Stimulated activated CD4-positive, alpha-beta T cell treated with anti-CD3 and anti-CD28 coated beads, Interleukin-4, amount 100 ng/mL, for 4 hours (primary cell): ENCODE measurements at places on chromosomes 6 and 20.

GRCh38 chr6:53171605-53172467 lies 23.2 kb upstream of the GCM1 start:
- DNase-seq: peak; percentile 81

DNA sequence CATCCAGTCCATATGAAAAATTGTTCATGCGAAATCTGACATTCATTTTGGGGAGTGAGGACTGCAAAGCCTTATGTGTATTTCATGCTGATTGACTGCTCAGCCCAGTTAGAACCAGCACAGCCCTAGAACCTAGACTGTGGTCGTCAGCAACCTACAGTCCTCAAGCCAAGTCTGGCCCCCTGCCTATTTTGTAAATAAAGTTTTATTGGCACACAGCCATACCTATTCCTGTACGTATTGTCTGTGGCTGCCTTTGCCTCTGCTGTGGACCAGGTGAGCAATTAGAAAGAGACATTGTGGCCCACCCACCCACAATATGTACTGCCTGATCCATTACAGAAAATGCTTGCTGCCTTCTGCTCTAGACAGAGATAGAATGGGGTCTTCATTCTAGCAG lies 391.0 kb downstream of the TAF4 start:
- no peak for DNase-seq

DNA sequence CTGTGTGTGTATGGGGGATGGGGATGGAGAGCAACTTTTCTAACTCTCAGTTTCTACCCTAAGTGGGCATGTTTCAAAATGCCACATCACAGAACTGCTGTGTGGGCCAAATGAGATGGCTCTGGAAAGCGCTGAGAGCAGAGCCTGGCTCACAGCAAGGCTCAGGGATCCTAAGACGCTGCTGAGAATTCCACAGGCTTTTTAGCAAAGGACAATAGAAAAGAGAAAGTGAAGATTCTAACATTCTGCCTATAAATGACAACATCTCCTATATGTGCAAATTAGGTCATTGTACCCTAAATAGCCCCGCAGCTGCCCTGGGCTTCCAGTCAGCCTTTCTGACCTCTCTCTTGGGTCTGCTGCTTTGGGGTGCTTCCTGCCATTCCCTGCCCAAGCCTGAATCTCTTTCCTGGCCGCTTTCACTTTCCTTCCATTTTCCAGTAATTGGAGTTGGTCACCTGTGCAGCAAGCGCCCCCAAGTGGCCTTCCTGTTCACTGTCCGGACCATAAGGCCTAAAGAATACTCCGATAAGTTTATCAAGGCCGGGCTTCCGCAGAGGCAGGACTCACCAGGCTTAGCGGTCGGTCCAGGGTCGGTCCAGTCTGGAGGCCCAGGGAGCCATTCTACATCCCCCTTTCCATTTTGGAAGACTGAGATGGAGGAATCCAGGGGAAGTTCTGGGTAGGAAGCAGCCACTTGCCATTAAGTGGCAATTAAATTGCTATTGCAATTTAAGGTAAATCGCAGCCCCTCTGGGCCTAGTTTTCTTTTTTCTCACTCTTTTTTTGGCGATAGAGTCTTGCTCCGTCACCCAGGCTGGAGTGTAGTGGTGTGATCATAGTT lies 6.7 kb upstream of the DDR1 start:
- DNase-seq: peak; percentile 74

GRCh38 chr20:16732506-16733152 lies 2.8 kb downstream of the SNRPB2 start:
- no peak for DNase-seq

- DNase-seq: peak; percentile 5
Observed at GRCh38 chr6:141483598-141484061, 649.1 kb upstream of the GJE1 start.

- DNase-seq: no peak
Observed at GRCh38 chr6:1949538-1949937, 295.9 kb downstream of the GMDS start.

DNA sequence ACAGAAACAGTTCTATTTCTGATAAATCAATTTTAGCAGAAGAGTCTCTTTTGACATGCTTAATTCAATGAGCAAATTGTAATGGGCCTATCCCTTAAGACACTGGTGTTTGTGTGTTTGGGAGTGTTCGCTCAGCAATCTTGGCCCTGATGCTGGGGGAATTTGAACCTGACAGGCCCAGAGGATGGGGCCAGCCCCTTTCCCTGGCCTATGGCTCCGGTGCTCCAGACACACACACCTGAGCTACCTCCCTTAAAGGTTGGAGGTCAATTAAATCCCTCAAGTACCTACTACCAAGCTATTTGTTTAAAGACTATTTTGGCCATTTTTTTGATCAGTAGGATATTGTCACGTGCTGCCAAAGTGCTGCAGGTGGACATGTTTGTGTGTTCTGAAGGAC lies 549.3 kb downstream of the PRKN start:
- no peak for DNase-seq

DNA sequence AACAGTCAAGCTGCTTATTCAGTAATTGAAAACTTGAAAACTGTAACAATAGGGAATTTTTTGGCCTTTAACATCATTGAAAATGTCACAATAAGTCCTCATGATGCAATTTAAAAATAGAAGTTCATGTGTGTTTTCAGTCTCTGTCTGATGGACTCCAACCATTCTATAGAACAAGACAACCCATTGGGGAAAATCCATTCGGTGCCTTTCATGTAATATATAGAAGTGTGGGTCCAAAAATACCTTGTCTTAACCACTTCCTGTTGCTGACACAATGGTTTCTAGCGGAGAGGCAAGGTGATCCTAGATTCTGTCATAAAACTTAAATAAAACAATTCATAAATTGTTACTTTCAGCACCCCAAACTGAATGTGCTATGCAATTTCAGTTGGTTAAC lies 1131.3 kb upstream of the MAP3K7 start:
- no peak for DNase-seq

GRCh38 chr6:21856844-21857243 lies 263.3 kb downstream of the SOX4 start:
- no peak for DNase-seq

DNA sequence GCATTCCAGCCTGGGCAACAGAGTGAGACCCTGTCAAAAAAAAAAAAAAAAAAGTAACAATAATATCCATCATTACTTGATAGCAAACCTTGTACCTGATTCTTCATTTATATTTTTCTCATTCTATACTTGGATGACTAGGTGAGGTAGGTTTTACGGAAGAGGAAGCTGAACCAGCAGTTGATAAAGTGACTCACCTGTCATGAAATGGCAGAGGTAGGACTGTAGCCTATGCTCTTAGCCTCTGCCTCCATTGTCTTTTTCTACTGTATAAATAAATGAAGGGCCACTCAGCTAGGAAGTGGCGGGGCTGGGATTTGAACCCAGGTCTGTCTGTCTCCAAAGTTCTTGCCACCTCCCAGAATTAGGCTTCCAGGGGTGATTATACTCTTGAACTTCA lies 20.7 kb upstream of the EPB41L1 start:
- DNase-seq: no peak

GRCh38 chr6:44582930-44583329 lies 195.4 kb downstream of the CDC5L start:
- no peak for DNase-seq

GRCh38 chr6:53134601-53135235 lies 13.9 kb downstream of the GCM1 start:
- no peak for DNase-seq

- DNase-seq: no peak
Observed at GRCh38 chr6:13575377-13575775, 975 bp downstream of the SIRT5 start.

DNA sequence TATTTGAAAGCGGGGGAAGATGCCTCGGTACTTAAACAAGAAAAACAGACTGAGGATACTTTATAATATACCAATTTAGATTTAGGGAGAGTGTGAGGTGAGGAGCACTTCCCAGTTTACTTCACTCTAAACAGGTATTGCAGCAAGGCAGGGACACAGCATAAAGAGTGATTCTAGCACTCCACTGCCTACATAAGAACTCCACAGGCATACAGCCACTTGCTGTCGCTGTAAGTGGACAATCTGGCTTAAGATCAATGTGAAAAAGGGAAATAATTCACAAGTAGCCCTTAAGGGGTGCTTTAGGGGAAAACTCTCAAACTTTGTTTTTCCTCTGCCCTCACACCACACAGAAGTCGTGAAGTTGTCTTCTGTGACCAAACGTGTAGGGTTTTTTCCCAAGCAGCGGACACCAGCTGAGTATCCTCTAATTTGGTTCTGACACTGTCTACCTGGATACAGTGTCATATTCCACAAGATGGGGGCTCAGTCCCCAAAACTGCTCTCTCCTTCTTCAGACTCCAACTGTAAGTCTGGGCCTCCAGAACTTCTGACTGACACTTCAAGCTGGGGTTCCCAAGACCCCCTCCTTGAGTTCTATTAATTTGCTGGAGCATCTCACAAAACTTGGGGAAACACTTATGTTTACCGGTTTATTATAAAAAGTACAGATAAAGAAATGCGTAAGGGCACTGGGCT lies 9.3 kb downstream of the ADNP start:
- no peak for DNase-seq
